ENCODE measurements at places on chromosomes 4 and X.

- no peak for DNase-seq
Observed at GRCh38 chr4:26746802-26747213, 113.8 kb upstream of the STIM2 start.

GRCh38 chrX:94743478-94743877, 1069.5 kb downstream of the FAM133A start:
- no peak for DNase-seq

DNA sequence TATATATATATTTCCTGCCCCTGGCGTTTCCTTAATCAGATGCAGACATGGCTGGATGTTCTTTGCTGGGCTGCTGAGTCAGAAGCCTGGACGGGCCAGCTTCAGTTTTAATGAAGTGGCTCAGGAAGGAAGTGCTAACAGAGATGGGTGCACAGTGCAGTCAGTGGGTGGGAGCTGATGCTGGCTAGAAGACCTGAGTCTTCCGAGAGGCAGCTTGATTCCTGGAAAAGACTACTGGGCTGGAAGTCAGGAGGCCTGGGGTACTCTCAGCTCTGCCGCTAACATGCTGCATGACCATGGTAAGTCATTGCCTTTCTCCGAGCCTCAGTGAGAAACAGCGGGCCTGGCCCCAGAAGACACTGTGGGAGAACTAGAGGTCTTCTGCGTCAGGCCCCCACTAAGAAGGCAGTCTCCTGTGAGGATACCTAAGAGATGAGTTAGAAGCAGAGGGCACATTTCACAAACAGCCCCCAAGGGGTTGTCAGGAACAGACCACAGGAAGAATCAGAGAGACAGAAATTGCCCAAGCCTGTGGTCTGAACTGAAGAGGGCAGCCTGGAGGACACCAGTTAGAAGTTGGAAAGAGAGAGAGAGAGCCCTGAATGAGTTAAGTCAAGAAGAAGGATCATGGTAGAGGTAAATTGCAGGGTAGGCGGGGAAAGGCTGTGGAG, 8.3 kb upstream of the CD40LG start:
- no peak for DNase-seq

DNA sequence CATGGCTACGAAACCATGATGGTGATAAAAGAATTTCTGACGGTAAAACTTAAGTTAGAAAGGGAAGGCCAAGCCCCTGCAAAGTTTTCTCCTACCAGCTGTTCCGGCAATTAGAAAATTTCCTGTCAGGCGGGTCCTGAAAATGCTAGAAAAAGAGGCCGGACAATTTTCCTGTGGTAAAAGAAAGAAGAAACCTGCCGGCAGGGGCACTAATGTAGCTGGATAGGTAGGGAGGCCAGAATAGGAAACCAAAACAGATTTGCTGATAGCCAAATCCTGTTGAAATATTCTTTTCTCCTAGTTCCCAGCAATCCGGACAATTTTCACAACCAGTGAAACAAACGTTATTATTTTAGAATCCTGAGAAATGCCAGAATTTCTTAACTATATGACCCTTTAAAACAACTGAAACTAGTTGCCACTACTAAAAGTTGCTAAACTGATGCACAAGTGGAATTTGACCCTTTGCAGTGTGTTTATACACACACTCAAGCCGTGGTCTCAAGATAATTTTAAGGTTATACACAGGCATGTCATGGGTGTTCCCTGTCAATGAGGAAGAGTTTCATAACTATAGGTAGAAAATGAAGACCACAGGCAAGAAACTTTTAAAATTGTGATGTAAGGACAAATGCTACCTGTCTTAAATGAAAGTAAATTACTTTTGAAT, 47.7 kb downstream of the RPS6KA3 start:
- no peak for DNase-seq

DNA sequence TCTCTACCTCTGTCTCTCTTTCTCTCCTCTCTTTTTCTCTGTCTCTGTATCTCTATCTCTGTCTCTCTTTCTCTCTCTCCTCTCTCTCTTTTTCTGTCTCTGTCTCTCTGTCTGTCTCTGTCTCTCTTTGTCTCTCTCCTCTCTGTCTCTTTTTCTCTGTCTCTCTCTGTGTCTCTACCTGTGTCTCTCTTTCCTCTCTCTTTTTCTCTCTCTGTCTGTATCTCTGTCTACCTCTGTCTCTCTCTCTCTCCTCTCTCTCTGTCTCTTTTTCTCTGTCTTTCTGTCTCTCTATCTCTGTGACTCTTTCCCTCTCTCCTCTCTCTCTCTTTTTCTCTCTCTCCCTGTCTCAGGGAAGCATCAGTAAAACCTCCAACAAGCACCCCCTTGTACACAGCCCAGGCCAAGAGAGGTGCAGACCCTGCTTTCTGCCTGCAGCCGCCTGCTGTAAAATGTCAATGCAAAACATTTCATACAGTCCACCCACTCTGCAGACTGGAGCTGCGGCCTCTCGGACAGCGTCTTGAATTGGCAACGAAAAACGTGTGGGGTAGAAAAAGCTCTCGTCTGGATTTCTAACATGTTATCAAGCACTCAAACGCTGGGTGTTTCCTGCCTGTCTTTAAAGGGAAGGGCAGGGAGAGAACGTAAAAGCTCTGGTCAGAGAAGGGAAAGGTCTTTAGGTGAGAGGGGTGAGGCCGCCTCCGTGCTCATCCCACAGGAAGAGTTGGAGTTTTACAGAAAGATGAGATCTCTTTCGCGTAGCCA, 3.7 kb upstream of the SHOX start:
- DNase-seq: no peak

DNA sequence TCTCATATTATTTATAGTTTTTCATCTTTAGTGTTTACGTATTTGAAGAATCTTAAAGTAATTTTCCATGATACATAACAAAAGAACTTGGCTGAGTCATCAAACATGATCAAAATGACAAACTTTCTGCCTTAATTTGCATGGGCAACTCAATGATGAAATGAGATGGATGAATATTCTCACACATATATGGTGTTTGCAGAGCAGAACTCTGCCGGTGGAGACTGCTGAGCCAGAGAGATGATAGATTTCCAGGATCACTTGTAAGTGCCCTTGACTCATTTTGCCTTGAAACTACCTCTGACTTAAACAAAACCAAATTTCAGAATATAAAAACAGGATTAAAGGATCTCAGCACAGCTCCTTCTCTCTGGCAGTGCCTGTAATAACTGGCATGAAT, 38.2 kb downstream of the TRPC3 start:
- no peak for DNase-seq

- no peak for DNase-seq
Observed at GRCh38 chr4:43716721-43717395, 731.8 kb downstream of the KCTD8 start.

DNA sequence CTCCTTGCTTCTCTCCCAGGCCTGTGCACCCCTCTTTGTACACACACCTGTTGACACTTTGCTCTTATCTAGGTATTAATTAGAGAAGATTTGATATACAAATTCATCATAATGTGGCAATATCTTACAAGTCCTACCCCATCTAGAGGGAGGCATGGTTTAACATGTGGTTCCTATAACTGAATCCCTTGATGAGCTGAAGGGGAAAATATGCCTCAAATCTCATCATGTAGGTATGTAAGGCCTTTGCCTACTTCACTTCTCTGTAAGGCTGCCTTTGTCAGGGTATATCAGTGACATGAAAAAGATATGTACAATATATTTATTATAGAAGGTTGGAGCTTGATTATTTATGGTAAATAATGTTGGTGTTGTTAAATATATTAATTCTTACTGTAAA, 31.9 kb downstream of the HTR2C start:
- no peak for DNase-seq

GRCh38 chr4:123832173-123833026, 435.8 kb downstream of the SPRY1 start:
- no peak for DNase-seq

- no peak for DNase-seq
Observed at GRCh38 chrX:10239611-10240064, 82.9 kb downstream of the CLCN4 start.

GRCh38 chrX:9320940-9321339, 143.9 kb upstream of the TBL1X start:
- DNase-seq: no peak

DNA sequence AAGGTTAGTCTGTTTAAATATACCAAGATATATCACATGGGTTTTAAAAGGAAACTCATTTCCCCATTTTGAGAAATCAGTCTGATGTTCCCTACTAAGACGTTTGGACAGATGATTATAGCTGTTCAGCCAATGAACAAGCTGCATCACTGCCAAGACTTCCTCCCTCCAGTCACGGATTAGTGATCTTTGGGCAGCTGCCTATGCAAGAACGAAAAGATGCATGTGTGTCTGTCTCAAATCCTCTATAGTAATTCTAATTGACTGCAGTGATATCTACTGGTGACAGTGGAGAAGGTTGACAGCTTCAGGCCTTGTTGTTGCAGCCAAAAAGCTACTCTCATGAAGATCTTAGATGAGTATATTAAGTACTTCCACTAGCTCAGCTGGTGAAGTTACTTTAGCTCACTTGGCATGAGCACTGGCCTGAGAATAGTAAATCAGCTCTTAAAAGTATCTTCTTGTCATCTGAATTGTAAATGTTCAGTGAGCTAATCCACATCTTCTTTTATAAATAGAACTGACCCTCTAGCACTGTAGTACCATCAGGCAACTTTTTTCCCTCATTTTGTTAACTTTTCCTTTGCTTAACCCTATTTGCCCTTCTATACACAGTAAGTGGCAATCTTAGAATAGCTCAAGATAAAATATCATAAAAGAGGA, 134.5 kb upstream of the PCDH10 start:
- DNase-seq: no peak

- no peak for DNase-seq
Observed at GRCh38 chrX:68945603-68946228, 116.9 kb downstream of the EFNB1 start.

DNA sequence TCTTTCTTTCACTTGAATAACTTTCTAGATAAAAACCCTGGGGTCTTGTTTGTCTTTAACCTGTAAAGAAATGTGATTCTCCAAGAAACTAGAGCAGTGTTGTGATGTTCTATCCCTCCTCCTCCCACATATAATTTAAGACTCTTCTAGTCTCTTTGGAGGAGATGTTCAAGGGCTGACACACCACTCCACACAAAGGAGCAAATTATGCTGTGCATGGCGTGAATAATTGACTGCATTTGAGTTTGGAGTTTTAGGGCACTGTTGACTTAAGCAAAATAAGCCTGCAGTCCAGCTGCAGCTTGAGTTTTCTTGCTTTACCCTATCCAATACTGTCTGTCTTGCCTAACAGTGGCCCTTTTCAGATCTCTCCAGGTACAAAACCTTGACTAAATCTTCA, 119.7 kb downstream of the CHRDL1 start:
- no peak for DNase-seq

DNA sequence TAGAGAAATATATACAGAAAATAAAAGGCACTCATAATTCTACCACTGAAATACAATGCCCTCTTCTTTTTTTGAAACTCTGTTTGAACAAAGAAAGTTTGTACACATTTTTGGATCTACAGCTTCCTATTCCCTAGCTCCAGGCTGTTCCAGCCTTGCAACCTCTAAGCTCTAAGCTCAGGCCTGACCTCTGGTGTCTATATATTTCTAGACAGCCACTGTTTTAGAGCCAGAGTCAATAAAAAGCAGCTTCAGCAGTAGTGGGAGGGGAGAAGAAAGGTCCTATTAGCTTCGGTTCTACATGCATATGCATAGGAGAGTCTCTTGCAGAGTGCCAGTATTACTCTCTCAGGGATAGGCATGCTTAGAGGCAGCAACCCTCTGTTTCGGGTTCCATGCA, 39.7 kb downstream of the CLDN2 start:
- DNase-seq: no peak

DNA sequence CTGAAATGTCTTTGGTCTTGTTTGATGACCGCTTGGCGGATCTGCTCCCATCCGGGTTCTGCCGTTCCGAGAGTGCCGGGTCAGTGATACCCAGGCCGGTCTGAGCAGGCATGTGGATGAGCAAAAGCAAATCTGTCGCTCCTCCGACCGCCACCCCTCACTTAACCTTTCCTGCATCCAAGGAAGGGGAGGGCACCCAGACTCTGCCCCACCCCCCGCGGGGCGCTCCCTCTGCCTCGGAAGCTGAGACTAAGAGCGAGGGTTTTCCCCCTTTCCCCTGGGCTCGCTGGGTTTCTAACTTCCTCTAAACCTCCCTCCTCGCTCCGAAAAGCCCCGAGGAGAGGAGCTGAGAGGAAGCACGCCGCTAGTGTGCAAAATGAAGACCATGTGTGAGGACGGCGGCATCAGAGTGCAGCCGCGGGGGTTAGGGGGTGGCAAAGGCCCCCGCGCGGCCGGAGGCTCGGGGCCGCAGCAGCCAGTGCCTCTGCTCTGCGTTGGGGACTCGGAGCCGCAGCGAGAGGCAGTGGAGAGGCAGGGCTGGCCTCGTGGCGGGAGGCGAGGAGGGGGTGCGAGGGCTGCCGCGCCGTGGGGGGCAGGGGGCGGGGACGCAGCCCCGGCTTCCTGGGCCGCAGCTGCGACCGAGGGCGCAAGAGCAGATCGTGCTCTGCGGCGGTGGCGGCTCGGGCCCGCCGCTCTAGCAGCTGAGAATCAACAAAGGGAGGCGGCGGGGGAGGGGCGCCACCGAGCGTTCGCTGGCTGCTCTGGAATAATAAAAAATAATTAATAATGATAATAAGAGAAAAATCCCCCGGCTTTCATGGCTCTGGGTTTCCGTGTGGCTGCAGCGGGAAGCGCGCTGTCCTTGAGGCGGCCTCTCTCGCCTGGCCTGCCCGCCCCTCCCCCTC, 55.8 kb upstream of the BCOR start:
- no peak for DNase-seq

DNA sequence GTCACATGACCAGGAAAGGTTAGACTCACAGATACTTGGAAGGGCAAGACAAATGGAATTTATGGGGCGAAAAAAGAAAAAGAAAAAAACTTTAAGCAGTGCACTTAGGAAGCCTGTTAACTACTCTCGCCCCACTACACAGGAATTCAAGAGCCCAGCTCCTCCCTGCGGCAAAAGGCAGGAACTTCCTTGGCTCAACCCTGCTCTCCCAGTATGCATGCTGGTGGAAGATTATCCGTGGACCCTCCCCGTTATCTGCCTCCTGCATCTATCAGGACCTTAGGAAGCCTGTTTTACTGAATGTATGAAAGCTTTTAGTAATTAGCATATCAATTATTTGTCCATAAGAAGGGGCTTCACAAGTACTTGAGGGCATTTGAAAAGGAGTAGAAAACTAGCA, 40.1 kb upstream of the RPA4 start:
- no peak for DNase-seq

GRCh38 chr4:10204401-10205058, 87.9 kb upstream of the WDR1 start:
- no peak for DNase-seq

DNA sequence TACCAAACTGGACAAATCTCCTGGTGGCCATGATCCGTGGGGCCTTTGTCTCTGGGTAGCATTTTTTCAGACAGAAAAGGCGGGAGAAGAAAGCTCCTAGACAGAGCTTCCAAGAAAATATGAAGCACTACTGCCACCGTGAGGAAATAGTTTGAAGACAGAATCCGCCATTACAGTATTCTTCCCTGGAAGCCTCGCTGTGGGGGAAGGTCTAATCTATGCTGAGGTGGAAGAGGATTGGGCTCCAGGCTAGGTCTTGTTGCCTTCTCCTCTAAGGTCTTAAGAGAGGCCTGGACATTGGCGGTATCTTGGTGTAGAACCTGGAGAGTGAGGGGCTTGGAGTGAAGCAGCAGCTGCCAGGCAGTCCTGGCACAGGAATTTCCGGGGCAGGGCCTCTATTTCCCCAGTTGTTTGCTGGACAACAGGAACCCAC, 218.9 kb downstream of the OR13H1 start:
- no peak for DNase-seq
